ENCODE measurements at places on chromosomes 13 and 19.

DNA sequence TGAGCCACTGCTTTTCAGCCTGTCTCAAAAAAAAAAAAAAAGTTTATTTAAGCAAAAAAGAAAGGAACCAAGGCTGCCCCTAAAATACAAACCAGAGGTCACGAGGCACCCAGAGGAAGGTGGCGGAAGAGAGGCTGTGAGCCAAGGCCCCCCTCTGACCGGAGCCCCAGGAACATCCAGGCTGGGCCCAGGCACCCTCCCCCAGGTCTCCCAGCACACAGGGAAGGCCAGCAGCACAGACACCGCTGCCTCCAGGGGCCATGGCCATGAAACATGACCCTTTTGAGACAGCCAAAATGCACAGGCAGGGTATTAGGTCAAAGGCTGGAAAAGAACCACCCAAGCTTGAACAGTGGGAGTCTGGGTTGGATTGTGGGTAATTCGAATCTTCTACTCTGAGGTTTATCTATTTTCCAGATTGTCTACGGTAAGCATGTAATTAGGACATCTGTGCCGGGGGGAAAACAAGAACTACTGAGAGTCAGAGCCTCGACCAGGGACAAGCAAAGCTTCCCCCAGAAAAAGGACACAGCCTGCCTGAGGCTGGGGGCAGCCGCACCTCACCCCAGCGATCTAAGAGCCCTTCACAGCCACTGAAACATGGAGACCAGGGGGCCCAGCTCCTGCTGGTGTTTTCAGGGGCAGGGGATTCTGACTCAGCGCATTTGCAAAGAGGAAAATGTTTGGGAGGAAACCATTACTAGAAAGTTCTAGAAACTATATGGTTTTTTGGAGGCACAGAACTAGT lies 8.4 kb downstream of the PEX11G start:
- DNase-seq, result peak; percentile 6

GRCh38 chr13:112252804-112253590 lies 123.2 kb upstream of the SPACA7 start:
- DNase-seq, result no peak

DNA sequence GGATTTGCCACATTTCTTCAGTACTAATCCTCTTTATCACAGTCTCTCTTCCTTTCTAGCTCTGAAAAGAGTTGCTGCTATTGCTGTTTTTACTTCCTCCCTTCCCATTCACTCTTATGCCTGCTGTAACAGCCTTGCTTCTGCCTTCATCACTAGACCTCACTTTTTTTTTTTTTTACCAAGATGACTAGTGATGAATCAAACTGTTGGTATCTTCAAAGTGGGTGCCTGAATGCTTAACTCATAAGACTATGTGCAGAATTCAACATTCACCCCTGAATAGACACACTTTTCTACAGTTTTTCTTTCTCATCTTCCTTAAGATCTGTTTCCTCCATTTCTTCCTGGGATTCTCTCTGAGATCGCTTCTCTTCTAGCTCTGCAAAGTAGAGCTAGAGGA lies 217.2 kb upstream of the HTR2A start:
- DNase-seq, result no peak

- no peak for DNase-seq
Measured at GRCh38 chr13:66940113-66940512, 290.0 kb downstream of the PCDH9 start.

DNA sequence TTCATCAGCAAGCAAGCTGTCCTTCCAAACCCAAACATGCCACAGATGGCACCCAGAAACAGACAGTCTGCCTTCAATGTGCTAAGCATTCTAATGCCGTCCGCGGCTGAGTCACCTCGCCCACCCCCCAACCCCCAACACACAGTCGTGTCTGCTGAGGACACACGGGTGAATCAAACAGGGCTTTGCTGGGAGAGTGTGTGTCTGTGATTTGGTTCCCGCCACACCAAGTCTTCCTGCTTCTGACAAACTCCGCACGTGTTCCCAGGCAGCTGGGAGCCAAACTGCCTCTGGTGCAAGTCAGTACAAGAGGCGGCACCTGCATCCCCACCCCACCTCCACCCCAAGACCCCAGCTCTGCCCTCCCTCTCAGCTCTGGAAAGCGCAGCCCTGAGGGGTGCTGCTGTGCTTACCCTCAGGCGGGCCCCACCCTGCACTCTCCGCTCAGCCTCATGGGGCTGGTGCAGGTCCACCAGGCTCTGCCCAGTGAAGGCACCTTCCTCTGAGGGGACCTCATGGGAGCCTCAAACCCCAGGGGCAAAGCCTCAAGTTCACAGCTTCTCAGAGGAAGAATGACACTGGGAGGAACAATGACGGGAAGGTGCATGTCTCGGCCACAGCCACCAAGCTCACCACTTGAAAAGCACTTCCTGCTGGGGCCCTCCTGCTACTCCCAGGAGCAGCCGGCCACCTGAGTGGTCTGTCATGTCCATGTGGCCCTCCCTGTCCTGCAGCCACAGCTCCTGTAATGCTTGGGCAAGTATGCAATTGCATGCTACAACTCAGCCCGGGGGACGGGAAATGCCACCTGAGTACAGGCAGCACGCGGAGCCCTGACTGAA lies 15.0 kb upstream of the SLC35E1 start:
- no peak for DNase-seq

- no peak for DNase-seq
Measured at GRCh38 chr13:42218576-42218975, 53.4 kb upstream of the AKAP11 start.

- no peak for DNase-seq
Measured at GRCh38 chr19:4981681-4981958, 12.7 kb downstream of the KDM4B start.
